ENCODE measurements at places on chromosomes 11 and 22. TPM values are rescaled to one million over a fixed set of nuclear protein-coding genes. Genes with fewer than 3 reads are reported as not detected.

GRCh38 chr22:50622723-50623327 is 5.1 kb downstream of the ARSA start:
- no peak for DNase-seq

GRCh38 chr22:37117092-37117491 is 7.6 kb upstream of the TMPRSS6 start:
- DNase-seq, result no peak

DNA sequence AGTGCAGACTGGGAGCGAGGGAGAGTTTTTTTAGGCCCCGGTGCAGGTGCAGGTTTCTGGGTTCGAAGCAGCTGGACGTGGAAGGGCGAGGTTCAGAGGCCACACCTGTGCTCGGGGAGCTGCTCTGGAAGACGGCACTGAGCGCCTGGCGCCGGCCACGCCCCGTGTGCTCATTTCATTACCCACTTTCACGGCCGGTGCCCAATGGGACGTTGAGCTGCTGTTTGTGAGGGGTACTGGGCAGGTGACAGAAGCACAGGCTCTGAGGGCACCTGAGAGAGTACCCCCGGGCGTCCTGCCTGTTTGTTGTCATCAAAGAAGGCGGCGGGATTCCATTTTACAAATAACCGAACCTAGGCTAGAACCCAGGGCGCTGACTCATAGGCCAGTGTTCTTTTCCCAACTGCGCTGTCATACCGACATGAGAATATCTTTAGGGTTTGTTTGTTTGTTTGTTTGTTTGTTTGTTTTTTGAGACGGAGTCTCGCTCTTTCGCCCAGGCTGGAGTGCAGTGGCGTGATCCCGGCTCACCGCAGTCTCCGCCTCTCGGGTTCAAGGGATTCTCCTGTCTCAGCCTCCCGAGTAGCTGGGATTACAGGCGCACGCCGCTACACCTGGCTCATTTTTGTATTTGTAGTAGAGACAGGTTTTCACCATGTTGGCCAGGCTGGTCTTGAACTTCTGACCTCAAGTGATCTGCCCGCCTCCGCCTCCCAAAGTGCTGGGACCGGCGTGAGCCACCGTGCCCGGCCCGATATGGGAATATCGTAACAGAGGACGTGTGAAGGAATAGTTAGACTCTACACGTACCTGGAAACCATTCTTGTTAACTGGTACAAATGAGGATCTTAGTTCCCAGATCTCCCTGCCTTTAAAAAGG is 16.6 kb upstream of the SPTBN2 start:
- DNase-seq, result no peak

DNA sequence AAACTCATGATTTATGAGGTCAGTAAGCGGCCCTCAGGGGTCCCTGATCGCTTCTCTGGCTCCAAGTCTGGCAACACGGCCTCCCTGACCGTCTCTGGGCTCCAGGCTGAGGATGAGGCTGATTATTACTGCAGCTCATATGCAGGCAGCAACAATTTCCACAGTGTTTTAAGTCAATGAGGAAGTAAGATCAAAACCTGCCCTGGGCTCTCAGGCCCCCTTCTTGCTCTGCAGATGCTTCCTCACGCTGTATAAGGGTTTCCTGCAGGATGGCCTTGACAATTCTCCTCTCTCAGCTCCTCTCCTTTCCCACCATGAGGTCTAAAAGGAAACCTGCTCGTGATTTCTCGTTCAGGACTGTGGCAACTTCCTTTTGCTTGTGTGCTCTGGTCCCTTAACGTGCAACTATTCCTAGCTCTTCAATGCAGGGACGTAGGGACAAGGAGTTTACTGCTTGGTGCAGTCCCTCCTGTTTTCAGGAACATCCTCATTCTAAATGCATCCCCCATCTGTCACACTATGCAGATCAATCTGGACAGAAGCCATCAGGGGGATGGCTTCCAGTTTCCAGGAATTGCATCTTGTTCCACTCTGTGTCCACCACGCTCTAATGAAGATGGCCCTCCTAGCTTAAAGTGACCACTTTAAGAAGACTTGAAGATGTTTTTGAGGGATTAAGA is 64.3 kb upstream of the IGLL5 start:
- no peak for DNase-seq

The DMC1 gene
- 5.0 TPM for polyA plus RNA-seq

The WNT7B gene
- 0.10 TPM for polyA plus RNA-seq
